ENCODE measurements at places on chromosomes 13 and 19.

- no peak for DNase-seq
Observed at GRCh38 chr19:48672994-48673393, at the start of gene NTN5. Gene NTN5, minus strand, starts transcription at chr19:48673017. Its CDS starts 2,031 bp downstream, at chr19:48670986.

- no peak for DNase-seq
Observed at GRCh38 chr13:21620861-21621260, 16.9 kb upstream of the MICU2 start.

GRCh38 chr13:42625611-42626010 is 51.7 kb downstream of the TNFSF11 start:
- no peak for DNase-seq

DNA sequence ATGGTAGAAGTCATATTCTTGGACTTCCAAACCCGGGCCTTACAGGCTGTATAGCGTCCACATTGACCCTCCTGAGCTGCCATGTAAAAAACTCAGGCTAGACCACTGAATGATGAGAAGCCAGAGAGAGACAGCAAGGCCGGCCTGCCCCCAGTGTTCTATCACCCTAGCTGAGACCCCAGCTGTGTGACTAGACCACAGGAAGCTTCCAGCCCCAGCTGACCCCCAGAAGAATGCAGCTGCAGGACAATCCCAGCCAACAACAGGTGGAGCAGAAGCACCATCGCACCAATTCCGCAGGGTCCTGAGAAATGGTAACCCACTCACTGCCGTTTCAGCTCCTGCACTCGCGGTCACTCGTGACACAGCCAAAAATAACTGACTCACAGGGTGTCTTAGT is 2.9 kb upstream of the ATP11A start:
- DNase-seq, result no peak

DNA sequence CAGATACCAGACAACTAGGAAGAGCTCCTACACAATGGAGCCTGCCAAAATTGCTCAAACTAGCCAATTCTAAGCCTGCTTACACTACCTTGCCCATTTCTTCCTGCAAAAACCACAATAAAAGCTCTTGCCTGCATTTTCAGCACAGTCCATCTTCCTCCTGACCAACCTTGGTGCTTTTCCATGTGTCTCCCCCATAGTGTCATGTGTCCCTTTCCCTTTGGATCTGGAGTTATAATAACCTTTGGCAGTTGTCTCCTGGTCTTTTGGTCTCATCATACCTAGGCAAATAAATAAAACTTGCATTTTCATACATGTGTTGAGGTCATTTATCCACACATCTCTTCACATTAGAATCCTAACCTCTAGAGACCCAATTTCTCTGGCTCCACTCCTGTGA is 203.1 kb upstream of the TRPC4 start:
- DNase-seq, result no peak

DNA sequence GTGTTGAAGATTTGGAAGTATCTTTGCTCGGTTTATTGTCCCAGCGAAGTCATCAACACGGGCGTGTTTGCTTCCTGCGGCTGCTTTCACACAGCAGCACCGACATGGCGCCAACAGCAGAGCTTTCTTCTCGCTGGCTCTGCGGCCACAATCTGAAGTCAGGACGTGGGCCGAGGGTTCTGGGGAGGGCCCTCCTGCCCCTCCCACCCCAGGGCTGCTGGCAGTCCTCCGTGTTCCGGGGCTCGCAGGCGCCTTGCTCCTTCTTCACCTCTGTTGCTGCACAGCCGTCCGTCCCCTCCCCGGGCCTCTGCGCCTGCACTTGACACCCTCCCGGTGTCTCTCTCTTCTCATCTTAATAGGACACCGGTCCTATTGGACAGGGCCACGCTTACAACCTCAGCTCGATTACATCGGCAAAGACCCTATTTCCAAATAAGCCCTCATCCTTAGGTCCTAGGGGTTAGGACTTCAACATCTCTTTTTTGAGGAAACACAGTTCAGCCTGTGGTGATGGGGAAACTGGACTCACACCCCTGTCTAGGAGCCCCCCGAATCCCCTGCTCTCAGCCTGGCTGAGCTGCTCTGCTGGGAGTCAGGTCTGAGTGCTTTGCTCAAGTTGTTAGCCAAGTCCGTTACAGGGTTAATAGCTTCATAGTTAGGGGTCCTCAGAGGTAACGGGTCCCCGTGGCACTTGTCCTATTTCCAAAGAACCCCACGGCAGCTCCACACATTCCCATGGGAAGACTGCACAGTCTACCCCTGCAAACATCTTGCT is 2.7 kb upstream of the TEX29 start:
- no peak for DNase-seq

GRCh38 chr19:40461669-40462221 is 3.8 kb downstream of the BLVRB start:
- no peak for DNase-seq

- DNase-seq, result no peak
Observed at GRCh38 chr13:78398743-78399410, 204.5 kb downstream of the POU4F1 start.

DNA sequence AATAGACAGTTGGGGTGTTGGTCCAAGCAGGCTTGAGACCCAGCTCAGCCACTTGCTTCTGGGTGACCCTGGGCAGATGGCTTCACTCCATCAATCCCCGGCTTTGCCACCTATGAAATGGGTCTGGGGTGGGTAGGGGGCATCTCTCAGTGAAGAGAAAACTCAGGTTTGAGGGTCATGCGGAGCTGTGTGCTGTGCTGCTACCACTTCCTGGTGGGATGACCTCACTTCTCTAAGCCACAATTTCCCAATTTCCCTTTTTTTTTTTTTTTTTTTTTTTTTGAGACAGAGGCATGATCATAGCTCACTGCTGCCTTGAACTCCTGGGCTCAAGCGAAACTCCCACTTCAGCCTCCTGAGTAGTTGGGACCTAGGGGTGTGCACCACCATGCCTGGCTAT is 4.6 kb upstream of the PLAUR start:
- DNase-seq, result no peak

GRCh38 chr13:25738342-25739196 is 313.2 kb downstream of the SHISA2 start:
- no peak for DNase-seq

- DNase-seq, result no peak
Observed at GRCh38 chr13:36919171-36919832, 736 bp downstream of the SMAD9 start.

DNA sequence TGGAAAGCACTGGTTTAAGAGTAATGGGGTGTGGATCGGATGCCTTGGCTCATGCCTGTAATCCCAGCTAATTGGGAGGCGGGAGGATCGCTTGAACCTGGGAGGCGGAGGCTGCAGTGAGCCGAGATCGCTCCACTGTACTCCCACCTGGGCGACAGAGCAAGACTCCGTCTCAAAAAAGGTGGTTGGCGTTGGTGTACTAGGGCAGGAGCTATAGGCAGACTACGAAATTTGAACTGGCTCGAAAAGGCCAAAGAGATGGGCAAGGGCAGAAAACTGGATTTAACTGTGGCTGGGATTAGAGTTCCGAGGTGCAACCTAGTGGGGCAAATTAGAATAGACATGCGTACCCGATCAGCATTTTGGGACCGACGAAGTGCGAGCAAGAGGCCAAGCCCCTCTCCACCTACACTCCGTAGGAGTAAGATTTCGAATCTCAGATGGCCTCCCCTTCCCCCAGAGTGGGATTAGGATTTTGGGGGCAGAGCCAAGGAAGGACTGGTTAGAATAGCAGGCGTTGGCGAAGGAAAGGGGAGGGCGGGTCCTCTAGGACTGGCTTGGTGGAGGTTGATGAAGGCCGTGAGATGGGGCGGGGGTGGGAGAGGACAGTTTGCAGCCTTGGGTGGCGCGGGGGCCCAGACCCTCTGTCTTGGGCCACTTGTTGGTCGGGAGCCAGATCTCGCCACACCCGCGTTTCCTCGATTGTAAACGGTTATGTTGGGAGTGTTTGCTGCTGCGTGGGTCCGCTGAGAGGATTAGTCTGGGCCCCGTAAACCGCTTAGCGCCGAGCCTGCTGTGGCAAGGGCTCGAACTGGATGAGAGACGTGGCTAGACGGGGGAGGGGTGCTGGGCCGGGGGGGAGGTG is 2.0 kb upstream of the INAFM1 start:
- DNase-seq, result peak; percentile 18

- DNase-seq, result no peak
Observed at GRCh38 chr19:38316477-38317067, 825 bp upstream of the YIF1B start.

DNA sequence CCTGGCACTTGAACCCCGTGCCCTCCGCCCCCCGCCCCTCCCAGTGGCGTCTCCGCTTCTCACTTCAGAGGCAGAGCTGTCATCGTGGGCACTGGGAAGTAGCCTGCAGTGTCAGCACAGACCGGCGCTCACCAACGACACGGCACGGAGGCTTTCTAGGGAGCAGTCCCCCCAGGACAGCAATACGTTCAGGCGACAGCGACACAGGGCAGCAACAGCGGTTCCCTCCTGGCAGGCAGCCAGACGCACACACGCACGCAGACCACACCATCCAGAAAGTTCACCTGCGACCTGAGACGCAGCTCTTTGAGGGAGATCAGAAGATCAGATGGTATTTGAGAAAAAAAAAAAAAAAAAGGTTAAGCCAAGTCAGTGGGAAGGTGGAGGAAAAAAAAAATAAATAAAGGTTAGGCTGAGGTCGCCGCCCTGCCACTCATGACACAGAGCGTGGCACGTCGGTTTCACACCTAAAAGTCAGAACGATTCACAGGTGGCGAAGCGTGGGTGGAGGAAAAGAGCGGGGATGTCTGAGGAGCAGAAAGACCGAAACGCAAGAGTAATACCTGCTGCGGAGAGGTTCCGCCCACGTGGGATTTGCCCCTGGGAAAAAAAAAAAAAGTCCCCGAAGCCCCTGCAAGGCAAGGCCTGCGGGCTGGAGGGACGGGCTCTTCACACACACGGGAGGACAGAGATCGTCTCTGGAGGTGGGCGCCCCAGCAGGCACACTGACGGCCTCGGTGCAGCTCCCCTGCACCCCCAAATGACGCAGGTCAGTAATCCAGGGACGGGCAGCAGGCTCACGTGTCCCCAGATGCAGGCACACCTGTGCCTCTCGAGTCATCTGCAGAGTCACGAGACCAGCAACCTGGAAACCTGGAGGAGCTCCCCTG is 94.5 kb downstream of the GNG7 start:
- DNase-seq, result no peak

DNA sequence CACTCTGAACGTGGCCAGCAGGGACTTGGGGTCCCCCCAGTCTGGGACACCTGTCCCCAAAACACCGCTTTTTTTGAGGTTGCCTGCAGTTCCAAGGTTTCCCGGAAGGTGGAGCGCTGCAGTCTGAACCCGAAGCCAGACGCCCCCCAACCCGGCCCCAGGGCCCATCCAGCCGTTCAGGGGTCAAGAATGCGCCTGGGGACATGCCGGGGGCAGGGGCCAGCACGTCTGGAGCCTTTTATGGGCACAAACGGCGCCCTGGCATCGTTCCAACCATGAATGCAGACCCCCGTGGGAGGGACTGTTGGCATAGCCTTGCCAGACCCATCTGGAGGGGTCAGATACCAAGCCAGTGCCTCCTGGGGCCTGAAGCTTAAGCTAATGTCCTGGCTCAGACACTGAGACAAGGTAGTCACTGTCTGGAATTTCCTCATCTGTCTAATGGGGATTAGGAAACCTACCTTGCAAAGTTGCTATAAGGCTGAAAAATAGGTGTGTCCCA is 6.9 kb downstream of the S1PR5 start:
- DNase-seq, result no peak

GRCh38 chr19:3792114-3792513 is 5.9 kb upstream of the MATK start:
- no peak for DNase-seq

DNA sequence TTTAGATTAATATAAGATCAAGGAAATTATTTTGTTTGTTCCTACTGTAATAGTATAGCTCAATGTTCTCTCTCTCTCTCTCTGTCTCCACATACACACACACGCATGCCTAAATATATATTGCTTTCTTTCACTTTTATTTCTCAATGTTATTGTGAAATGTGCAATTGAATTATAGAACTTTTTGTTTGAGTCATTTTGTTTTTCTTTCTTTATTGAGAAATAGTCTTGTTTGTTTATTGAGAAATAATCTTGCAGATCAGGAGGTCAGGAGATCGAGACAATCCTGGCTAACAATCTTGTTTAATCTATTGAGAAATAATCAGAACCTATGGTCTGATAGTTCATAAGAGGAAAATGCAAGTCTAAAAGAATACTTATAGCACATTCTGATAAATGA is 1581.3 kb downstream of the EFNB2 start:
- DNase-seq, result no peak

DNA sequence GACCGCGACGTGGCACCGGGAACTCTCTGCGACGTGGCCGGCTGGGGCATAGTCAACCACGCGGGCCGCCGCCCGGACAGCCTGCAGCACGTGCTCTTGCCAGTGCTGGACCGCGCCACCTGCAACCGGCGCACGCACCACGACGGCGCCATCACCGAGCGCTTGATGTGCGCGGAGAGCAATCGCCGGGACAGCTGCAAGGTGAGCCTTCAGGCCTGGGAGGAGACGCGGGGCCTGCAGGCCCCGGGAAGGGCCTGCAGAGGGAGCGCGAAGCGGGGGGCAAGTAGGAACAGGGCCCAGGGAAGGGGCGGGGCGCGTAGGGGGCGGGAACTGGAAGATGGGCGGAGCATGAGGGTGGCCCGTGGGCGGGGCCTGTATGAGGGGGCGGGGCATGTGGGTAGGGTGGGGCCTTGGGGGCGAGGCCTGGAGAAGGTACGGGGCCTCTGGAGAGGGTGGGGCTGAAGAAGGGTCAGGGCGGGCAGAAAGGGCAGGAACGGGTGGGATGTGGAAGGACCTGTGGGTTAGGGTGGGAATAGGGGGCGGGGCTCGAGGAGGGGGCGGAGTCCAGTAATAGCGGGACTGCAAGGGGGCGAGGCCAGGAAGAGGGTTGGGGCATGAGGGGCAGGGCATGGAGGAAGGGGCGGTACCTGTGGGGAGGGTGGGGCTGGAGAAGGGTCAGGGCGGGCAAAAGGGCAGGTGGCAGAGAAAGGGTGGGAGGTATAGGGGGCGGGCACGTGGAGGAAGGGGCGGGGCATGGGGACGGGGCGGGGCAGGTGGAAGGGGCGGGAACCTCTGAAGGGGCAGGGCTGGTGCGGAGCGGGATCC is 2.5 kb downstream of the CFD start:
- DNase-seq, result no peak

DNA sequence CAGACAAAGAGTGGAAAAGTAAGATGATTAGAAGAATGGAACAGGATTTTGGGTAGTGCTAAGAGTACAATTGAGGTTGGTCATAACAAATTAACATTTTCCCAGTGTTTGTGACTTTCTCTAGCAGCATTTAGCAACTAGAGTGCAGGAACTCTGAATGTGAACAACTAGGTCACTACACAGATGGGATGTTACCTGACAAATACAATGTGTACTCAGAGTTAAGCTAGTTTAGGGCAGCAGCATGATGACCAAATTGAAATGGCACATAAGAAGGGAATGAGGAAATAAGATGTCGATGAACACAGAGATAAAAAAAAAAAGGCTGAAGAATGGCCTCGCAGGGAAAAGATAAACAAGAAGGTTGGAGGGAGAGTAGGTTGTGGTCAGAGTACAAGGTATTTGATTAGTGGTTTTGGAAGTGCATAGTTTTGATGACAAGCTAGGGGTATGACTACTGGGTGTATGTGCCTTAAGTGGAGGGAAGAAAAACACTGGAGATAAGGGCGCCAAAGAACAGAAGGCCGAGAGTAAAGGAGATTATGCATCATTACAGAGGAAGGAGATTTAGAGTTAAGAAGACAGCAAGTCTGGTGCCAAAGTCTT is 381.1 kb downstream of the FGF14 start:
- no peak for DNase-seq

- DNase-seq, result no peak
Observed at GRCh38 chr13:44211286-44211685, 162.3 kb upstream of the SERP2 start.

Measured in left renal cortex interstitium (tissue), 4 donors.